Smooth muscle cell of the brain vasculature (primary cell): ENCODE measurements at places on chromosomes 6 and 20.

DNA sequence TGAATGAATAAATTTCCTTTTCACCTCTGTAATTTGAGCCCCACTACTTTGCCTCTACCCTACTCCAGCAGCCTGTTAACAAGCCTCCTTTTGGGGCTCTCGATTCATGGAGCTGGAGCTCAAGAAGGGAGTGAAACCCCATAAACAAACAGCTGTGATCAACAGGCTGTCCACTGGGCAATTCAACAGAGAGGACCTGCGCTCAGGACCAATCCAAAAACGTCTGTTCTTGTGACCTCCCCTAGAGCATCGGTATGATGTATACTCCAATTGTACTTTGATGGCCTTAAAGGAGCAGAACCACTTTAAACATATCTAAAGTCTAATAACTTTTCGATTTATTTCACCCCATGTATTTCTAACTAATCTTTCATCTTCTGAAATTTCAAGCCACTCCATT, 37.4 kb downstream of the HIVEP2 start:
- DNase-seq, result no peak

DNA sequence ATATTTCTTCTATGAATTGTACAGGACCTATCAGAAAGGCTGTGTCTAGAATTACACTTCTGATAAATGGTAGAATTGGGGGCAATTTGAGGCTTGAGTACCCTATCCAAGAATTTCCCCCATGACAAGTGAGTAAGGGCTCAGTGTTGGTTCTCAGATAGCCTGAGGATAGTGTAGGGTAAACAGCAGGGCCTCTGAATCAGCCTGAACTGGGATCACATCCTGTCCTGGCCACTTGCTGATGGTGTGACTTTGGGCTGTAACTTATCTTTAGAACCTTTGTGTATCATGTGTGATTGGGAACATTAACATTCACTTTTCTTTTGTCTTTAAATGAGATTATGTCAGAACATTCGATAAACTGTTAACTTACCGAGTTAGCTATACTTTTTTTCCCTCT, 151.0 kb downstream of the CLIC5 start:
- DNase-seq, result no peak

- no peak for DNase-seq
Observed at GRCh38 chr20:48787861-48788375, 39.9 kb downstream of the PREX1 start.

- DNase-seq, result no peak
Observed at GRCh38 chr20:19349879-19350278, 137.4 kb downstream of the SLC24A3 start.

- DNase-seq, result no peak
Observed at GRCh38 chr20:9321007-9321406, 193.4 kb upstream of the LAMP5 start.

DNA sequence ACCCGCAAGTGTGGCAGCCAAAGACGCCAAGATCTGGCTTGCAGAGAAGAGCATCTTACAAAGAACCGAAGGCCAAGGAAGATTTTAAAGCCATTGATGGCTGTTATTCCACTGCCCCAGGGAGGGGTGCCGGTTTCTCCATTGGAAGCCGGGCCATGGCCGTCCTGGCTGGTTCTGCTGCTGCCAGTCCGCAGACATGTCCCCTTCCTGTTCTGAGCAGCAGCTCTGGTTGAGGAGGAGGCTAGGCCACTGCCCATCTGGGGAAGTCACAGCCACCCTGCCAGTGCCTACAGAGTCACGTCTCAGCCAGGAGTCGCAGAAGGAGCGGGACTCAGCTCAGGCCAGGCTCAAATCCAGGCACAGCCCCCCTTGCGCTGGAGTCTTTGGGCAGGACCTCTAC, 42.6 kb upstream of the MRGBP start:
- no peak for DNase-seq

DNA sequence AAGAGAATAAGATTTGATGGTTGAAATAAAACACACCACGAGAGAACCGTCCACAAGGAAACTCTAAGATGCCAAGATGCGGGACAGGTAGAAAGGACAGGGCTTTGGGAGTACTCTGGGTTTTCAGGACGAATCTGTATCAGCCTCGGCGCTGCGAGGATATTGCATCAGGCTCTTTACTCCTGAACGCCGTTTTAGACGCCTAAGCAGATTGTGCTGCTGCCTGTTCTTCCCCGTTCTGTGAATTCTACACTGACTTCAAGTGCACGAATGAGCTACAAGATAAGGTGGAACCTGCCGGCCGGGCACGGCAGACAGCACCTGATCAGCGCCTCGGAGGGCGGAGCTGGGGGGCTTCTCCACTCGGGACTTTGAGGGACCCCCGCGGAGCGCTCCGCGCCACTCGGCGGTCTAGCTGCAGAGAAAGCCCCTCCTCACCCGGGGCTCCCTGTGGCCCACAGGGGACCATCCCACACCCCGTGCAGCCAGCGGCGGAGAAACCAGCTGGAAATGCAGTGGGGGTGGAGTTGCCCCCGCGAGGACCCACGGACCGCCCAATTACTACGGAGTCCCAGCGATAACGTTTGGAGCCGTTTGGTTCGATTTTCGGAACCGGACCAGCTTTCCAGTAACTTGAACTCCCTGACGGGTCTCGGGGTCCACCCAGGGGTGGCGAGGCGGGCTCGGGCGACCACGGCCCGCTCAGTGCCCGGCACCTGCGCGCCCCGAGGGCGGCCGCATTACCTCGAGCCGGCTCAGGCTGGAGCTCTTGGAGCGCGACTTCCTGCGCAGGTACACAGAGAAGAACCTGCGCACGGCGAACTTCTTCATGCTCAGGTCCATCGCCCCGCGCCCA, 646 bp downstream of the RPS6KA2 start:
- no peak for DNase-seq
